ENCODE measurements at places on chromosomes 12 and 14.
A peak's percentile ranks its signal among the peaks of the same experiment; 100 is the strongest.

- DNase-seq: no peak
Observed at GRCh38 chr14:102938191-102938590, 15.7 kb downstream of the AMN start.

- no peak for DNase-seq
Observed at GRCh38 chr14:49598189-49598484, 603 bp upstream of the LRR1 start.

GRCh38 chr12:123910761-123911193, 61.9 kb downstream of the CCDC92 start:
- DNase-seq: no peak

GRCh38 chr12:92914170-92914569, 14.9 kb downstream of the EEA1 start:
- no peak for DNase-seq

DNA sequence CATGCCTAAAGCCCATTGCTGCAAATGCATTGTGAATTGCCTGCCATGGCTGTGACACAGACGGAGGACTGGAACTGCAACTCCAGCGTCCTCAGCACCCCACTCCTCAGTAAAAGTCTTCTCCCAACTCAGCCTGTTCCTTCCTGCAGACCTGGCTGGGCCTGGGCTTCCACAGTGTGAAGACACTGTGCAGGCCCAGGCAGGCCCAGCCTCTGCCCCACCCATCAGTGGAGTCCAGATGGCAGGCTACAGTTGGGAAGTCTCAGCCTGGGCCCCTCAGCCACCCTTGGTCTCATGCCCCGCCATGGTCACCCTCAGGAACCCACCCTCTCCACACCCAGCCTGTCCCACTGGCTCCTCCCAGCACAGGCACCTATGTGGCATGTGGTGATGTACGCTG, 22.0 kb downstream of the VSX2 start:
- DNase-seq: no peak

DNA sequence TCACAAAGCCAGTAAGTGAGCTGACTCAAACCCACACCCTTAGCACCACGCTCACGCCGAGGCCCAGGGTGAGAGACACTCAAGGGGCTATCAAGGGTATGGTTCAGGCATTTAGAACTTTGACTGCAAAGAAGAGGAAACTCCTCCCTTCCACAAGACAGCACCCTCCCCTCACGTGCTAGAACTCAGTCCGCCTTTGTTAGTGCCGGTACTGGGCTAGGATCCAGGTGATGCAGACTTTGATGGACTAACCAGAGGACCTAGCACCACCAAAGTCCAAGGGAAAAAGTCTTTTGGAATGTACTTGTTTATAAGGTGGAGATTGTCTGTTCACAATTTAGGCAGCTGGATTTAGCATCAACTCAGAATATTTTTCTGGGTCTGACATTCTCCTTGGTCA, 33.7 kb downstream of the VWF start:
- peak; percentile 90 for DNase-seq

- peak; percentile 72 for DNase-seq
Observed at GRCh38 chr14:52402812-52403526, 88.9 kb downstream of the PTGER2 start.

DNA sequence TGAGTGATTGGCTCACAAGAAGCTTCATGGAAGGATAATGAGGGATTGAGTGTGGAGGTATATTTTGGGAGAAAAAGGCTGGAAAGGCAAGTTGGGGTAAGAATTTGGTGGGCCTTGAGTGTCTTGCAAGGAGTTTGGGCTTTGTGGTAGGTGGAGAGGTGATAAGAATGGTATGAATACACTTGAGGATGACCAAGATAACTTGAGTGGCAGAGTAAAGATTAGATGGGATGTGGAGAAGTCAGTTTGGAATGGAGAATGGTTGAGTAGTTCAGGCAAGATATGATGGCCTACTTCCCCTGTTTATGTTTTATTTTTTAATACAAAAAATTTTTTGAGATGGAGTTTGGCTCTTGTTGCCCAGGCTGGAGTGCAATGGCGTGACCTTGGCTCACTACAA, 9.1 kb downstream of the ADCK1 start:
- no peak for DNase-seq

DNA sequence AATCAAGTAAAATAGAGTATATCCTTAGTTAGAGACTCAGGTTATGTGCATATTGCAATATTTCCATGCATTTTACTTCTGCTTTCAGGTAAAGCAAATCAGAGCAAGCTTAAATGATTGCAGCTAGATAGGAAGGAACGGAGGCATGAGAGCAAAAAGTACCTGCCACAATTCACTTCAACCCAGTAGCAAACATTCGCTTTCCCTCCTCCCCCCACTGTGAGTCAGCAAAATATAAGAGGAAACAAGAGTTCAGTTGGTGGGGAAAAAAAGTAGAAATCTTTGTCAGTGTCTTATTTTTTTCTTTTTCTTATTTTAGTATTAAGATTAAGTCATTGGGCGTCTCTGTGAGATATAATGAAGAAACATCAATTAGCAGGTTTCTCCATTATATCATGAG, 475.4 kb downstream of the NPAS3 start:
- DNase-seq: no peak

DNA sequence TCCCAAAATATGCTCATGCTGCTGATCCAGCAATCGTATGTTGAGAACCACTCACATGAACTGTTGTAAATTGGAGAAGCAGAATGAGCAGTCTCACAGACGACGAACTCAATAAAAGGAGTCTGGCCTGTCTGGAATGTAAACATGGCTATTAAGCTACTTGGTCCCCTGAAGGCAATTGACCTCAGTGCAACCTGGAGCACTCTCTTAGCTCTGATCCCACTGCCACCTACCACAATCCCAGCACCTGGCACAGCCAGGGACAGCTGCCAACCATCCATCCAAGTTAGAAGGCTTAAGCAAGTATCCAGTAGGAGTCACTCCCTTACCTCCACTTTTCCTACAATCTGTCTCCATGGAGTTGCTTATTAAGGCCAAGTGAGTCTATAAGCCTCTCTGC, 406.9 kb upstream of the CLEC14A start:
- no peak for DNase-seq

DNA sequence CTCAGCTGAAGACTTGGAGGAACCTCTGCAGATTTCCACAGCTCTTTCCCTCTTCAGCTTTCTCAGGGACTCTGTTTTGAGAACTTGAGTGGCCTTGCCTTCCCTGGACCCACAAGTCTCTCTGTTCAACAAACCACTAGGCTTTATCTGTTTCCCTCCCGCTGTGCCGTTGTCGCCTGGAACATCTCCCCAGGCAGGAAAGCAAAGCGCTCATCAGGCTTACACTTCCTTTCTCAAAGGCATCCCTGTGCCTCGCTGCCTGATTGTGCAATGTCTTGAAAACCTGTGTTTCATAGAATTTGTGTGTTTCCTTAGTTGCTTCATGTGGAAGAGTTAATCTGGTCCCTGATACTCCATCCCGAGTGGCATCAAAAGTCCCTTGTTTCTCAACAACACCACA, 64.1 kb downstream of the PPM1A start:
- DNase-seq: no peak

DNA sequence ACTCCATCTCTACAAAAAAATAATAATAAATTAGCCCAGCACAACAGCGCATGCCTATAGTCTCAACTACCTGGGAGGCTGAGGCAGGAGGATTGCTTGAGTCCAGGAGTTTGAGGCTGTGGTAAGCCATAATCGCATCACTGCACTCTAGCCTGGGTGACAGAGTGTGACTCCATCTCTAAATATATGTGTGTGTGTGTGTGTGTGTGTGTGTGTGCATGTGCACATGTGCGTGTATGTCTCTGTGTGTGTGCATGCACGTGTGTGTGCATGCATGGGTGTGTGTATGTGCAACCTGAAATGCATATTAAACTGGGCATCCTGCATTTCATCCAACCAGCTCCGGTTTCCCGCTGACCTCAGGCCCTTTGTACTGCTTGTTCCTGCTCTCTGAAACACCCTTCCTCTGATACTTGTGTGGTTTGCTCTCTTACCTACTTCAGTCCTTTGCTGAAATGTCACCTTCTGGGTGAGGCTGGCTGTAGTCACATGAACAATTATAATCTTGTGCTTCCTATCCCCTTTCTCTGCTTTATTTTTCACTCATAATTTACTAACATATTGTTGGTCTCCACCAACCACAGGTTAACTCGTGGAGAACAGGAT, 46.9 kb downstream of the PHLDA1 start:
- no peak for DNase-seq
